ENCODE measurements at places on chromosomes 11 and 22. TPM values are rescaled to one million over a fixed set of nuclear protein-coding genes. Genes with fewer than 3 reads are reported as not detected.

Gene CCDC134
- 11.3 TPM for total RNA-seq

DNA sequence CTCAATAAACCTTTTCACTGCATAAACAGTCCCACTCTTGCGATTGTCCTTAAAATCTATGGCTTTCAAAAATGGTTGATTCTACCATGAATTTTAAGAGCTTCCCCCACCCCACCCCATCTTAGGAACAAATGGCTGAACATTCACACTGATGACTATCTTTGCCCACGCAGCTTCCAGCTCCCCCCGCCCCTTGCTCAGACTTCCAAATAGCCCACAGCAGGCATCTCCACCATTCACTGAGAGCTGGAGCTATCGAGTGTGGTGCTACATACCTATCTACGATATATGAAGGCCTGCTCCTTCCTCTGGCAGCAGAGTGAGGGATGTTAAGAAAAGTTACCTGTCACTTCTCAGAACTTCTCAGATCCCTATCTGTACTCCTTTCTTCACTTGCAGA lies 26.7 kb downstream of the EIF3F start:
- no peak for DNase-seq

DNA sequence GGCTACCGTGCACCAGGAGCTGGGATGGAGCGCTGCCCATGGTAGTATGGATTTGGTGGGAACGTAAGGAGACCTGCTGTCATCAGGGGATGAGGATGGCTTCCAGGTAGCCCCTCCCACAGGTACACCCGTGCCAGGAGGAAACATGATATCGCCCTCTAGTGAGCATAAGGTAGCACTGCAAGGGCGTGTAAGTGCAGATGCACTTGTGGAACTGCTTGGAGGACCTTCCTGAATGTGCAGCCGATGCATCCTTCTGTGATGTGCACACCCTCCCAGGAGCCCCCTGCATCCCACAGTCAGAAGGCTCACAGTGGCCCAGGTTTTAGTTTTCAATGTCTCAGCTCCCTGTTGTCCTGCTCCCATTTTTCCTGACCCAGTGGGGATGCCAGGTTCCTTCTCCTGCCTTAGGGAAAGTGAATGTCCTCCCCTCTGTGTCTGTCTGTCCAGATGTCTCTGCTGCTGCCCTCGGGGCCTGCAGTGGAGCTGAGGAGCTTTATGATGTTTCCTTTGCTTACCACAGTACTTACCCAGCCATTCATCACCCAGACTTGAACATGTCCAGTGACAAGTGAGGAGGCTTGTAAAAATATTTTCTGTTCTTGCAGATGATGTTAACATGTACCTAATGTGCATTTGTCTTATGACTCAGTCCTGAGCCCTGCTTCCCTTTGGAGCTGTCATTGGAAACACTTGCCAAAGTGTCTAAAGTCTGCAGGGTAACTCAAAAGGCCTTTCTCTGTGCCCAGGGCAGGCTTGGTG lies 49.2 kb downstream of the DBX1 start:
- peak; percentile 98 for DNase-seq

Gene APOBEC3C
- 37.0 TPM for total RNA-seq

DNA sequence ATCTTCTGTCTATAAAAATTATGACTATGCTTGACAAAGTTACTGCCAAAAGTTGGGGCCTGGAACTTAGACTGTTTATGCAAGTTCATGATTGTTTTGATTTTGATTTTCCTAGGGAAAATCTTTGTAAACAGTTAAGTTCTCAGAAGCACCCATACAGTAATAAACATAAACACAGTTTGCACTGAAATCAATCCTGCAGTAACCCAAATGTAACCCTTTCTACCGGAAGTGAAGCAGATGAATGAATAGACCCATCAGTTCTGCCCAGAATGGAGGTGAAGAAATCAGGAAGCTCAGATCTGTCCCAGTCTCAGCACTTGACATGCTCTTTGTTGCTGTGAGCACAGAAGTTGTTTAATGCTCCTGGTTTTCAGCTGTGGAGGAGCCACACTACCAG lies 24.6 kb upstream of the C11orf96 start:
- no peak for DNase-seq

Gene SMTNL1
- total RNA-seq, result not detected

DNA sequence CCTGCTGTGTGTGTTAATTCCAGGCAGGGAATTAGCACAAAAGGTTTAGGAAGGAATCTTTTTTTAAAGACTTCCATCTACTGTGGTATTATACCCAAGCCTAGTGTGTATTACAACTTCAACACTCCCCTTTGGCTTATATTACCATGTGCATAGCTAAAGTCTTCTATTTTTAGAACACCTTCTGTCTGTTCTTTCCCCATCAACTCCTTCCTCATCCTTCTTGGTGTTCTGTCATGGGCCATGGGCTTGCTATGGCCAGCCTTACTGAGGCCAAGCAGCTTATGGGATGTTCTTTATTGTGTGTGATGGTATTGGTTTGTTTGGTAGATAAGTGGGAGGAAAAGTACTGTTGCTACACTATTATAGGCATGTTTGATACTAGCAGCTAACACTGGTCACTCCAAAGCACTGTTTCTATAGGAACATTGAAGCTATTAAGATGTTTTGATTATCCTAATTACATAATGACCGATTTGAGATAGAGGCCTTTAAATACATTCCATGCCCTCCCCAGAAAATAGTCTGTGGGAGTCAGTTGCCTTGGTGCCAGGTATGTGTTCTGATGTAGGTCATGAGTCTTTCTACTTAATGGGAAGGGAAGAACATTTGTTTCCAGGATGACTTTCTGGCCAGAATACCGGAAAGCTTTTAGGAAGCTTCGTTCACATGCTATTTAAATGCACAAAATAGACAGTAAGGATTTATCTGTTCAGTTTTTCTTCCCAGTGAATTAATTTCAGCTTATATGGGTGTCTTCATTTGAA lies 16.5 kb downstream of the MCAM start:
- no peak for DNase-seq

Gene BRSK2
- total RNA-seq, result 7.1 TPM

Gene APOA4
- total RNA-seq, result not detected

DNA sequence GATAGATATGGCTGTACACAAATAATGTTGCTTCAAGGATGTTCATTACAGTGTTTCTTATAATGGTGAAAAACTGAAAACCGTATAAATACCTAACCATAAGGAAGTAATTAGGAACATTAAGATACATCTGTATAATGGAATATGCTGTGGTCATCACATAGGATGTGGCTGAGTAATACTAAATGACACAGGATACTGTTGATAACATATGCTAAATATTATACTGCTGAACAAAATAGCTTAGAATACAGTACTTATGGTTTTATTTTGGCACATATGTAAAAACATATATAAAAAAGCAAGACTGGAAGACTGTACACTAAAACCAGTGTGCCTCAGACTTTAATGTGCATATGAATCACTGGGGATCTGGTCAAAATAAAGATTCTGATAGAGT lies 43.8 kb downstream of the FBXO7 start:
- DNase-seq, result no peak

- no peak for DNase-seq
Observed at GRCh38 chr11:79400206-79400605, 40.6 kb downstream of the TENM4 start.

DNA sequence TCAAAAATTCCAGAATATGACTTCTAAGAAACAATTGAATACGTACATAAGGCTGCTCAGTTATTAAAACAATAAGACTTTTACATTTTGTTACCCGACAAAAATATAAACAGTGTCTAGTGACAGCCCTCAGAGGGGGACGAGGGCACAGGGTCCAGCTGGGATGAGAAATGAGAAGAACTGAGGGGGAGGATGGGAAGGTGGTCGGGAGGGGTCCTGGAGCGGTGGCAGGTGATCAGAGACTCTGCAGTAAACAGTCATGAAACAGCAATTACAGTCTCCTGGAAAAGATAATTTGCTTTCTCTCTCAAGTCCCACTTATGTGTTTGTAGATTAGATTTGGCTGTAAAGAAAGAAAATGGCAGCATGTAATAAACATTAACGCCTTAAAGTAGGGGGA lies 56.0 kb downstream of the PACSIN2 start:
- no peak for DNase-seq

DNA sequence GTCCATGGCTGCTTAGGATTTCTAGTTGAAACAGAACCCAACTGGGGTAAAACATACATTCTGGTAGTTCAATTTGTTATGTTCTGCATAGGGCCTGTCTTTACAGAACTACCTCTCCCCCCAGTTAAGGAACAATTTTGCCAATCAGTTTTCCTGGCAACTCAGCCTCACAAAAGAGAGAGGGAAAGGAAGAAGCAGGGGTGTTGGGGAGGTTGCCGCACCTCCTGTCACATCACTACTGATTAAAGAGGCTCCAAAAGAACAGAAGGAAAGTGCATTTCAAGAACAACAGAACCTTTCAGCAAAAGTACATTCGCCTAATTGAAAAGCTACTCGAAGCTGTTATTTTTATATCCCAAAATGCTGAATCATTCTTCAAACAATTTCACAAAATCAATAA lies 217.6 kb downstream of the CADM1 start:
- no peak for DNase-seq

GRCh38 chr22:35539487-35539886 lies 1.1 kb upstream of the RASD2 start:
- DNase-seq, result no peak

- peak; percentile 45 for DNase-seq
Observed at GRCh38 chr11:122204206-122204605, 88.2 kb upstream of the BLID start.

- DNase-seq, result no peak
Observed at GRCh38 chr11:134599299-134599771, 187.3 kb upstream of the B3GAT1 start.

DNA sequence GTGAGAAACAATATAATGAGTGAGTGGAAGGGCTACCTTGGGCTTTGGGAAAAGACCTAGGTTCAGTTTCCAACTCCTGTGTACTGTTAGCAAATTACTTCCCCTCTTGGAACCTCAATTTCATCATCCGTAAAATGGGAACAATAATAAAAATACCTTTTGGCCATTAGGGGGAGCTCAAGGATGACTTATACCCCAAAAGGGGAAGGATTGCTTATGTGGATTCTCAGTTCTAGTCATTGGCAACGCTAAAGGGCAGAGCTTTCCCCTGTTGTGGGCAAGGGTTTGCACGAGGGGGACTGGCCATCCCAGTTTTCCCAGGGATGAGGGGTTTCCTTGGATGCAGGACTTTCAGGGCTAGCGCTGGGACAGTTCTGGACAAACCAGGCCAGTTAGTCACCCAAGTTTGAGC lies 3.1 kb upstream of the COMMD9 start:
- peak; percentile 20 for DNase-seq

Gene APOBEC3G
- total RNA-seq, result 2.7 TPM

Gene OR2D2
- not detected for total RNA-seq

Gene ZNF280B
- 4.0 TPM for total RNA-seq

GRCh38 chr11:92406472-92406871 lies 181.9 kb downstream of the FAT3 start:
- no peak for DNase-seq

Gene LTO1
- total RNA-seq, result 17.6 TPM

Gene RPS3
- 1,706 TPM for total RNA-seq
